Activated CD4-positive, CD25-positive, alpha-beta regulatory T cell (primary cell): ENCODE measurements at places on chromosomes 5 and 9.

DNA sequence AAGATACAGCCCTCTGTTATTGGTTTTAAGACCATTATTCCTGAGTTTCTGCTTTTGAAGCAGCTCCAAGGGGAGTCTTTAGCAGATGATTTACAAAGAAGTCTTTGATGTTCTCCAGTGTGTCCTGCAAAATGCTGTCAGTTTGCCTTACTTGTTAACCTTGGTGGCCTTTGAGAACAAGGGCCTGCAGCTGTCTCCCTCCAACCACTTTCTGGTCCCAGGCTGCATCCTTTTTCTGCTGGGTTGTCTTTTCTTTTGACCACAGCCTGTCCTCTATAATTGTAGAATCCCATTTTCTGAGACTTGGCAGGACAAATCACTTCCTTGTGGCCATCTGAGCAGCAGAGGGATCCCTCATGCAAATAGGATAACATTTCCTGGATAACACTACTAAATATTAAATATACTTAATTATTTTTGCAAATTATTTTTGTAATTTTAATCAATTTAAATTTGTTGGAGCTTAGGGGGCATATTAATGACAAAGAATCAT is 281.4 kb downstream of the DMRT2 start:
- no peak for DNase-seq

- no peak for DNase-seq
These were observed 331.2 kb downstream of the TLE4 start for GRCh38 chr9:79902825-79903600.

- DNase-seq = no peak
These were observed 10.8 kb downstream of the RASGEF1C start for GRCh38 chr5:180198208-180198607.

- no peak for DNase-seq
These were observed 13.2 kb downstream of the PDLIM4 start for GRCh38 chr5:132270706-132271105.

- DNase-seq = no peak
These were observed 1.4 kb upstream of the PSIP1 start for GRCh38 chr9:15512204-15512603.

- no peak for DNase-seq
These were observed 25.4 kb upstream of the TGFBR1 start for GRCh38 chr9:99079542-99079941.
